ENCODE measurements at places on chromosomes 13 and 19.

DNA sequence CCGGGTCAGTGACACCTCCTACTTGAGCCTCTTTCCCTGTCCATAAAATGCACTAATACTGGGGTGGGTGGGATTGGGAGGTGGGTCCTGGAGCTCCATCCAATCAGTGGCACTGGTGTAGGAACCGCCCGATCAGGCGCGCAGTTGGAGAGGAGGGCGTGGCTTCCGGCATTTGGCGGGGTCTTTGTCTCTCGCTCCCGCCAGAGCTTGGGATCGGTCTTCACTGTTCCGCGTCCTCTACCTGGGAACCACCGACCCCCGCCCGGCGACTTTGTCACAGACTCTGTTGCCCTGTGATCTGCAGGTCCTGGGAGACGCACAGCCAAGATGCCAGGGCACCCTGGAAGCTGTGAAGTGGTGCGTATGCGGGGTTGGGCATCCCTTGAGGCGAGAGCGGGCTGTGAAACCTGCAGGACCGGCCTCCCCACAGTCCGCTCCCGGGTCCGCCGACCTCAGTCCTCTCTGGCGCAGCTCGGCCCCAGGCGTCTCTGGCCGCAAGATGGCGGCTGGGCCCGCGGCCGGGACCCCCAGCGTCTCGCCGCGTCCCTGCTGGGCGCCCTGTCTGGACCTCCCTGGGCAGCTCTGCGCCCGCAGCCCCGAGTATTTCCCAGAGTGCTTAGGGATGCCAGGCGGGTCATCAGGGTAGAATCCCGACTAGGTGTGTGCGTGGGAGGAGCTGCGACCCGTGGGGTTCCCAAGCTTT, 41.6 kb upstream of the ZNF730 start:
- DNase-seq, result no peak

GRCh38 chr13:42964761-42965161, 27.3 kb downstream of the EPSTI1 start:
- DNase-seq, result no peak

GRCh38 chr19:11418549-11419506, at the start of gene RGL3:
Gene RGL3, minus strand, starts transcription at chr19:11419314. Its CDS starts 36 bp downstream, at chr19:11419278.
- no peak for DNase-seq

- no peak for DNase-seq
Measured at GRCh38 chr13:20990910-20991525, 70.4 kb downstream of the LATS2 start.

DNA sequence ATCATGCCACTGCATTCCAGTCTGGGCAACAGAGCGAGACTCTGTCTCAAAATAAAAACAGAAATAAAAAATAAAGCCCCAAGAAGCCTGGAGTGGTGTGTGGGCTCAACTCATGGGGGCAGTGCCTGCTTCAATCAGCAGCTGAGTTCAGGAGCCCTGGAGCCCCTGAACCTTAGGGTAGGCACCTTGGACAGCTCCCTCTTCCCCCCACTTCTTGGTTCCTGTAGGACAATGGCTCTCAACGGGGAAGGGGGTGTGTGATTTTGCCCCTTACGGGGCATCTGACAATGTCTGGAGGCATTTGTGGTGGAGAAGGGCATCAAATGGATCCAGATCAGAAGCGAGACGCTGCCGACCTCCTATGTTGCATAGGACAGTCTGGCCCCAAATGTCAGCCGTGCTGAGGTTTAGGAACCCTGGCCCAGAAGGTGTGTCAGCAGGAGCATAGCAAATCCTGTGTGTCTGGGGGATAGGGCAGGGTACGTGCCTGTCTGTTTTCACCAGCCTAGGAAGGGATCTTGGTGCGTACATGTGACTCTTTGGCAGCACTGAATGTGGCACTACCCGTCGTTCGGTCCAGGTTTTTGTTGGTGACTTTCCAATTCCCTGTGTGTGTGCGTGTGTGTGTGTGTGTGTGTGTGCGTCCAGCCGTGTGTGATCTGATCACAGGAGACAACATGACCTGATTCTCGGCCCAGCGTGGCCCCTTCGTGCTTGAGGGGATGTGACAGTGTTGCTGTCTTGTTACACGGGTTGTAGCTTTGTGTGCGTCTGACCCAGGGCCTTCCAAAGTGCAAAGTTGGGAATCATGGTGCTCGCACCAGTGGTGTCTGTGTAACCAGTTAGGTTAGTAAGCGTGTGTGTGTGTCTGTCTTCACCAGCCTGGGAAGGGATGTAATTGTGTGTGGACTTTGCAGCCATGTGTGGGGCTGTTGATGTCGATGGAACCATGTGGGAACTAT, 7.5 kb downstream of the IGLON5 start:
- DNase-seq, result no peak

DNA sequence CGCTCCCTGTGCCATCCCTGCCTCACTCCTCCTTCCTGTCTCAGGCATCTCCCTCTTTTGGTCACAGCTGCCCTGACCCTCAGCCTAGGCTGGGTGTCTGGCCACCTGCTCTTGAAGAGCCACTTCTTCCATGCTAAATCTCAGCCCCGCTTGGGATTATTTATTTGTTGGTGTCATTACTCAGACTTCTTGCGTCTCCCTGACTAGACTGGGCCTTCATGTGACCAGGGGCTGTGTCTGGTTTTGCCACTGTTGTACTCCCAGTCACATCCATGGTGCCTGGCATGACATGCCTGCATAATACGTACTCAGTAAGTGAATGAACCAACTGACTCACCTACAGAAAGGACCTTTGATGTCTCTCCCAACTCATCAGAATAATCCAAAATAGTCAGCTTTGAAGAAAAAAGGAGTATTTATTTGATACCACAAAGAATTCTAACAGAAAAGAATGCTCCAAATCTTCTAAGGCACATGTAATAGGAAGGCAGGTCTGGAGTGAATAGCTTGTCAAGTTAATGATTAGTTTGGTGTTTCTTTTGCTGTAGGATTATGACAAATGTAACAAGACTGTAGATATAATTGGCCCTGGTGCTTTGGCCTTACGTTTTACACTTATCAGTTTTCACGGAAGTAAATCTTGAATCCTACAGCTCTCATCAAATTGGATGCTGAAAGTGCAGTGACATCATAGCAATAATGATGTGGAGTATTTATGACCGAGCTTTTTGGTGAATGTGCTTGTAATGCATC, 84.0 kb downstream of the ALOX5AP start:
- DNase-seq, result no peak

DNA sequence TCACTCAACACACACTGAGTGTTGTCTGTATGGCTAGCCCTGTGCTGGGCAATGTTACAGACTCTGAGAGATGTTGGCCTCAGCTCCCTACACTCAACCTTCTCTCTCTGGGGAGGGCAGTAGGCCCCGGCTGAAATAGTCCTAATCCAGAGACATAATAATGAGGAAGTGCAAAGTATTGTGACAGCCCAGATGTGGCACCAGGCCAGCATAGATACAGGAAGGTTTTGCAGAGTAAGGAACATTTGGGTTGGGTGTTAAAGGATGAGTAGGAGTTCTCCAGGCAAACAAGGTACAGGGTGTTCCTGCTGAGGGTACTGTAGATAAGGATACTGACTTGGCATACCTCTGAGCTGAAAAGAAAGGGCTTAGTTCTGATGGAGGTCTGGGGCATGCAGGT, 2.4 kb downstream of the LIN7B start:
- DNase-seq, result no peak

GRCh38 chr13:108940121-108940520, 310.7 kb downstream of the MYO16 start:
- DNase-seq, result no peak

DNA sequence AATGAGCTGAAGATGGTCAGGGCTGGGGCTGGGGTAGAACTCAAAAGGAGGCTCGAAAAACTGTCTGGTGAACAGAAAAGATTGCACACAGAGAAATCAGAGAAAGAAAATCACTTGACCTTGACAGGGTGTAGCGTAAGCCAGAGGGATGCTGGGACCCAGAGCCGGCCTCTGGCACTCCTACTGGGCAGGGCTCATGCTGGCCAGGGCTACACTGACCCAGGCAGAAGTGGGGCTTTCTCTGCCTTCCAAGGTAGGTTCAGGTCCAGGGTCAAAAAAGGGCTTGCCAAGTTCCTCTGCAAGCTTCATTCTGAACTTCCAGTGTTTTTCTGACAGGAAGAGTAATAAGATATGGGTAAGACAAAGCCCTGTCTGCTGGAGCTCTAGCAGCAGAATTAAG, 56.2 kb downstream of the LATS2 start:
- no peak for DNase-seq

GRCh38 chr13:62524498-62524897, 1108.8 kb upstream of the PCDH20 start:
- DNase-seq, result no peak

DNA sequence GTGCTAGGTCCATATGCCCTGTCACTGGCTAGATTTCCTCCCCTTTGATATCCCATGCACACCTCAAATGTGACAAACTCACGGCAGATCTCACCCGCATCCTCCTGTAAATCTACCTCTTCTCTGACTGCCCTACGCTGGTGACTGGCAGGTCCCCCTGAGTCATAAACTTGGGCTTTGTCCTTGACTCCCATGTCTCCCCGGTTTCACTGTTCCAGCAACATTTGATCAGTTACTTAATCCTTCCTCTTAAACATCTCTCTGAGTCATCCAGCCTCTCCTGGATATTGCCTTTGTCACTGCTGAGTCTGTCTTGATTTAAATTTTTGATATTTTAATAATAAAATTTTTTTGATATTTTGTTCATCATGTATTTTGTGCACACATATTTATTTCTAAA, 26.5 kb downstream of the FAM216B start:
- no peak for DNase-seq

DNA sequence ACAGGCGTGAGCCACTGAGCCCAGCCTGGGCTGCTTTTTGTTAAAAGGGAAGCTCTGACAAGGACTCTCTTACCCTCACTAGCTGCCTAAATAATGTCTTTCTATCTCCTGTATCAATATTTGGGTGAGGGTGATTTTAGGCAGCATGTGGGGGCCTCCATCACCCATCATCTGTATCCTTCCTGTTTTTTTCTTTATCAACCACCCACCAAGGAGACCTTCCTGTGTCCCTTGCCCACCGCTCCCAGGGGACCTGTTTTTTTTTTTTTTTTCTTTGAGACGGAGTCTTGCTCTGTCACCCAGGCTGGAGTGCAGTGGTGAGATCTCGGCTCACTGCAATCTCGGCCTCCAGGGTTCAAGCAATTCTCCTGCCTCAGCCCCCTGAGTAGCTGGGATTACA, 5.4 kb upstream of the NDUFB7 start:
- no peak for DNase-seq

DNA sequence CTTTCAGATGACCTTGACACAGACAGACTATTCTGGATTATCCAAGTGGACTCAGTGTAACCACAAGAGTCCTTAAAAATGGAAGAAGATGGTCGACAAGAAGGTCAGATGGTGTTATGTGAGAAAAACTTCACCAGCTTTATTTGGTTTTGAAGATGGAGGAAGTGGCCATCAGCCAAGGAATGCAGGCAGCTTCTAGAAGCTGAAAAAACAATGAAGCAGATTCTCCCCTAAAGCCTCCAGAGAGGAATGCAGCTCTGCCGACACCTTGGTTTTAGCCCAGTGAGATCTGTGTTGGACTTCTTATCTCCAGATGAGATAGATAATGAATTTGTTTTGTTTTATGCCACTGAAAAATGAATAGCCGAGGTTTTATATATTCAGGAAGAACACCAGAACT, 501.5 kb downstream of the DCT start:
- DNase-seq, result no peak

- no peak for DNase-seq
Measured at GRCh38 chr13:30918662-30919405, 12.8 kb downstream of the MEDAG start.

GRCh38 chr13:39565036-39565949, 37.7 kb downstream of the LHFPL6 start:
- no peak for DNase-seq

- DNase-seq, result no peak
Measured at GRCh38 chr13:97120346-97120745, 101.8 kb upstream of the MBNL2 start.

- DNase-seq, result no peak
Measured at GRCh38 chr19:30202060-30202600, 170.1 kb upstream of the ZNF536 start.

GRCh38 chr13:30697996-30698401, 37.3 kb upstream of the ALOX5AP start:
- no peak for DNase-seq

GRCh38 chr19:14683439-14683838, 6.4 kb upstream of the ZNF333 start:
- DNase-seq, result no peak
